ENCODE measurements at places on chromosomes 2 and 18.
A peak's percentile ranks its signal among the peaks of the same experiment; 100 is the strongest.

GRCh38 chr2:235263205-235264120, 230.4 kb upstream of the AGAP1 start:
- peak; percentile 90 for DNase-seq

DNA sequence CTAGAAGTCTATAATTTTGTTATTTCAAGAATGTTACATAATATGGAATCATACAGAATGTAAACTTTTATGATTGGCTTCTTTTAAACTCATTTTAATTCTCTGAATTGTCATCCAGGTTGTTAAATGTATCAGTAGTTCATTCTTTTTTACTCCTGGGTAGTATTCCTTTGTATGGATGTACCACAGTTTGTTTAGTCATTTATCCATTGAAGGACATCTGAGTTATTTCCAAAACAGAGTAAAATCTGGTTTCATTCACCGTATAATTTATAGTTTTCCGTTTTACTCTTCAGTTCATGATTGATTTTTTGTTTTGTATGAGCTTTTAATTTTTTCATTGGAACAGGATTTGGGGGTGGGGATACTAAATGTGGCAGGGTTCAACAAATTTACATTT, 132.4 kb downstream of the PMS1 start:
- no peak for DNase-seq

GRCh38 chr2:213036836-213037235, 114.6 kb downstream of the IKZF2 start:
- no peak for DNase-seq

- no peak for DNase-seq
Observed at GRCh38 chr2:235293061-235293460, 200.8 kb upstream of the AGAP1 start.

DNA sequence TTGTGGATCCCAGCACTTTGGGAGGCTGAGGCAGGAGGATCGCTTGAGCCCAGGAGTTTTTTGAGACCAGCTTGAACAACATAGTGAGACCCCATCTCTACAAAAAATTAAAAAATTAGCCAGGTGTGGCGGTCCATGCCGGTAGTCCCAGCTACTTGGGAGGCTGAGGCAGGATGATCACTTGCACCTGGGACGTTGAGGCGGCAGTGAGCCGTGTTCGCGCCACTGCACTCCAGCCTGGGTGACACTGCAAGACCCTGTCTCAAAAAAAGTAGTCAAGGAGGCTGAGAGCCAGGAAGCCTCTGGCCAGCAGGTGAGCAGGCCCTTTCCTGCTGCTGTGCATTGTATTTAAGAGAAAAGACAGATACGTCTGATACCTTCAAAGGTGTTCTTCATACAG, 11.1 kb upstream of the PROC start:
- no peak for DNase-seq

- no peak for DNase-seq
Observed at GRCh38 chr18:21557607-21558253, 42.8 kb downstream of the ESCO1 start.

DNA sequence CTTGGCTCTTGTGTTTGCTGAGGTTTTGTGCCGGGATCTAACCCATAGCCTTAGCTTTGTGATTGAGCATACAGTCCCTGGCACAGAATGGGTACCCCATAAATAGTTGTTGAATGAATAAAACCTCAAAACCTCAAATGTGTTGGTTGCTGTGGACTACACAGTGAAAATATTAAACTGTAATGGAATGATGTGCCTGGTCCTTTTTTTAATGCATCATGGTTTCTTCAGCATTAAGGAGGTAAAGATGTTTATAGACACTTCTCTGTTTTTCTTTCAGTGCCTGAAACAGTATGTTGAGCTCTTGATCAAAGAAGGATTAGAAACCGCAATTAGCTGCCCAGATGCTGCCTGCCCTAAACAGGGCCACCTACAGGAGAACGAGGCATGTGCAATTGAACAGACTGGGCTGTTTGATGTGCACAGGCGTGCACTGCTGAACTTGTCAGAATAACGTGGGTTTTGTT, 97.0 kb downstream of the RNF144A start:
- DNase-seq, result no peak

DNA sequence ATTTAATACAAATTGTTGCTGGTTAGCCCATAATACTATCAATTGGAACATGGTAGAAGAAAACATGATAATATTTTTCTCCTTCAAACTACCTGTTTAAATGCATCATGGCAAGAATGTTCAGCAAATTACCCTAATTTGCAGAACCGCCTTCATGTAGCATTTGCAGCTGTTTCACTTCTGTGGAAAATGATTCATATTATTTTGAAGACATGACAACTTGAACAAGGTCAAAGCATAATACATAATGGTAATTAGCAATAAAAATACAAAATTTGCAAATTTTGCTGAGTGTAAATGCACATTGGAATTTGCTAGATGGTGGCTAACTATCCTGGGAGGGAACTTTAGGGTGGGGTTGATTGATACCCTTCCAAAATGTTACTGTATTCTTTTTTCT, 30.8 kb downstream of the ADAM23 start:
- DNase-seq, result no peak
